T-helper 9 cell (primary cell): ENCODE measurements at places on chromosomes 5 and 9.

DNA sequence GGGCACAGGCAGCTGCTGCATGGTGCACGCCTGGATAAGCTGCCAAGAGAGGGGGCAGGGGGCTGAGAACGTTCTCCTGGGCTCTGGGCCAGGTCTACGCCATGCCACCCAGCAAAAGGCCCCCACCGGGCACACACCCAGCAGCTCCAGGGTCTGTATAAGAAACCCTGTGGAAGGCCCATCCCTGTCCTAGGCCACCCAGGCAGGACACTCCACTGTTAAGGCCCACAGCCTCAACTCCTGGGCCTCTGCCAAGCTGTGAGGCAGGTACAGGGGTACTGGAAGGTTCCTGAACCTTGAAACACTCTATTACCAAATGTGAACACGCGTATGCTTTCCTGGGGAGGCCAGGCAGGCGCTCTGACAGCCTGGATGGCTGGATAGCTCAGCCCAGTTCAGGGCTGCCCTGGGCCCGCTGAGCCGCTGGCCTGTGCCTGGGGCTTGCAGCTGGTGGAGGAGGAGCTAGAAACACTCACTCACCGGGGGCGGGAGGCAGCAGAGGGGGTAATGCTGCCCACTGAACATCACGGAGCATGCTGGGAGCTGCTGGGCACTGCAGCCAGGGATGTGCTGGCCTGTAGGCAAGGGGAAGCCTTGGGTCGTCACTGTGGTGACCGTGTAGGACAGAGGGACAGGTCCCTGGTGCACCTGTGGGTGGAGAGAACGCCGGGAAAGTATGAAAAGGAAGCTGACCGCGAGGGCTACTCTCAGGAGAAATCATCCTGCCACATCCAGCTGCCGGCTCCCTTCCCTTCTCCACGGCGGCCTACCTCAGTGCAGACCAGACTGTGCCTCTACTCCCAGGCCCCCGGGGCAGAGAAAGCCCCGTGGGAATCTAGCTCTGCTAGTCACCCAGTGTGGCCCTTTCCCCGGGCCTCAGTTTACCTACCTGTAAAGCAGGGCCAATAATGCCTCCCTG lies 6.0 kb downstream of the RNF44 start:
- DNase-seq = no peak

DNA sequence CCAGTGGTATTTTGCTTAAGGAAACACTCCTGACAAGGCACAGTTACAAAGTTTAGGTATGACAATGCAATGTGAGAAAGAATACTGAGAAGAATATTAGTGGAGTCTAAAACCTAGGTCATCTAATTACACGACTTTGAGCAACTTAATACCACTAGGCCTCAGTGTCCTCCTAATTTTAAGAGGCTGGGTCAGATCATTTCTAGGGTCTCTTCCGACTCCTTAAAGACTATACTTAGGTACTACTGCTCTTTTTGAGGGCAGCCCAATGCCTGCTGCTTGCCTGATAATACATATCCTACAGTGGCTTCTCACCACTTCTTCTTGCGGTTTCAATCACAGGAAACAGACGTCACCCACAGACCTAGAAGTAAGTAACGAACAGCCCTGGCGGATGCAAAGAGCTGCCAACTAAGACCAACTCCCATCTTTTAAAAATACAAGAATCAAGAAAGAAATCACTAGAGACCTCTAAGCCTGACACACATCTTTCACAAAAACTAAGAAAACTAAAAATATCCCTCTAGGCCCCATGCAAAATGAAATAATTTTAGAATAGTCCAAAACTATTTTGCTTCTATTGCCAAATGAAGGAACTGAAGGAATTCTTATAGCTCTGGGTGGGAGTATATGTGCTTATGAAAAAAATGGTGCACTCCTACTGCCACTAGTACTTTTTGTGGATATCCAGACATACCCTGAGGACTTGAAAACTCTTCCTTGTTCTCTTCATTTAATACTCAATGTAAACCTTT lies 13.1 kb downstream of the DIAPH1 start:
- DNase-seq = peak; percentile 59

- DNase-seq = no peak
Measured at GRCh38 chr9:121886759-121887485, 206.2 kb downstream of the TTLL11 start.

DNA sequence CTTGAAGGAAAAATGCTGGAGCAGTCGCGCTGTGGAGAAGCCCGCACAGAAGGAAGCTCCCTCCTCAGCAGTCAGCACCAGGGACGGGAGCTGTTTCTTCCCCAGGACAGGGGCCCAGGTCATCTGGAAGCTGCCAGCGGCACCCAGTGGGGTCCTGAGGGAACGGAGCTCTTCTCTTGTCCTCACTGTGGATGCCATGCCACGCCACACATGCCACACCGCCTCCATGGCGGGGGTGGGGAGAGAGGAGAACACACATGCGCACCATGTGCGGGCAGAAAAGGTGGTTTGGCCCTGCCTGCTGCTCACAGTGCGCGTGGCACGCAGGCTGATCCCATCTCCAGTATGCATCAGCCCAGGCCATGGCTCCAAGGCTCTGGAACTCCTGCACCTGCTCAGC lies 41.7 kb upstream of the ZNF354B start:
- no peak for DNase-seq

DNA sequence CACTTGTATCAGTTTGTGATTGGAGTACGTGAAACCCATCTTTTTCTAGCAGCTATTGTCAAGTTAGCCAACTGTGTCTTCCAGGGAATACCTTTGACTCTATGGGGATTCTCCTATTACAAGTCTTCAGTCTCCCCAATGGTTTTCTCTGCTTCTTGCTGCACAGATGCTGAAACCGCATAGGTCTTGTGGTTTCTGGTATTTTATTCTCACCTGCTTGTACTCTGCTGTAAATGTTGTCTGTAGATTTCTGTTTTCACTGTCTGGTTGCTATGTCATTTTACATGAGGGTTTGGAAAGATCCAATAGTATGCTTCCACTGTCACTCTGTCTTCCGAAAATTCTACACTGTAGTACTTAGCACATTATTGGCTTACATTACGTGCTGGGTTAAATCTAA lies 1196.9 kb upstream of the C9orf72 start:
- DNase-seq = no peak

DNA sequence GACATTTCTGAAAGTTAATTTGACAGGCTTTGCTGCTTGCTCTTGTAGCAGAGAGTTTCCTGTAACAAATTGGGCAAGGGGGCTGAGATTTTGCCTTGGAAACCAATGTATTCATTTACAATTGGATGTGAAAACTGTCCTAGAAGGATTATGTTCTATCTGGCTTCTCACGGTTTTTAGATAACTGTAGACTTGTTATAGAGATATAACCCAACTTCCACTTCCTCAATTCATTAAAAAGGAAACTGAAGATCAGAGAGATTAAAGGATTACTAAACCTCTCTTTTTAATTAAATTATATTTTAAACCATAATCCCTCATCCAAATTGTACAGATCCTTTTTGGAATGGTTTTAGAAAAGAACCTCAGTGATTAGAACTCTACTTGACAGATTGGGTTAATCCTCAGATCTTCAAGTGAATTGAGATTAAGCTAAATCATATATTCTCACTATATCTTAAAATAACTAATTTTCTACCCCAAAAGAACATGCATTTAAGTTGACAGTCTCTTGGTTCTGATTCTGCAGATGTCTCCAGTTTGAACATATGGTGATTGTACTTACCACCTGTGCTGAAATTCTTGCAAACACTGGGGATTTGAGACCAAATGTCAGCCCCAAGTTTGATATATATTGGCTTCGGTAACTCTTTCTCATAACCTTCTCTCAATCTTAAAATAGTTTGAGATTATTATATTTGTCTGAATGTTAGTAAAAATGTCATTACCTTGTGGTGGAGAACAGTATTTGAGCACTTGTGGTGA lies 130.1 kb upstream of the C9orf72 start:
- no peak for DNase-seq

- no peak for DNase-seq
Measured at GRCh38 chr5:11415751-11416150, 488.5 kb downstream of the CTNND2 start.

- DNase-seq = no peak
Measured at GRCh38 chr5:72286798-72287197, 33.2 kb downstream of the MRPS27 start.

DNA sequence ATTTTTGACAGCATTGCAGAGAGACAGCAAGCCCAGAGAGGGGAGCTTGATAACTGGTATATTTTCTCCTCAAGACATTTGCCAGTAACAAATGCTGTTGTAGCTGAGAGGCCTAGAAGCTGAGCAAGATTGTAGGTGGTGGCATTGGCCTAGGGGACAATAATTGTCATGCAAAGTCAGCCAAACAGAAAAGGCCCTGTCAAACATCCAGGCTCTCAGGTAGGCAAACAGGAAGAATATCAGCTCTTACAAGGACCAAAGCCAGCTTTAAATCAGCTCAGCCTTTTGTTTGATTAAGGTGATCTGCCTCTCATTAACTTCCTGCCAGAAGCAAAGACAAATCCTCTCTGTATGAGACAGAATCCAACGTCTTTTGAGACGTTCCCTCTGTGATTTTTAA lies 29.7 kb upstream of the BARX1 start:
- no peak for DNase-seq

DNA sequence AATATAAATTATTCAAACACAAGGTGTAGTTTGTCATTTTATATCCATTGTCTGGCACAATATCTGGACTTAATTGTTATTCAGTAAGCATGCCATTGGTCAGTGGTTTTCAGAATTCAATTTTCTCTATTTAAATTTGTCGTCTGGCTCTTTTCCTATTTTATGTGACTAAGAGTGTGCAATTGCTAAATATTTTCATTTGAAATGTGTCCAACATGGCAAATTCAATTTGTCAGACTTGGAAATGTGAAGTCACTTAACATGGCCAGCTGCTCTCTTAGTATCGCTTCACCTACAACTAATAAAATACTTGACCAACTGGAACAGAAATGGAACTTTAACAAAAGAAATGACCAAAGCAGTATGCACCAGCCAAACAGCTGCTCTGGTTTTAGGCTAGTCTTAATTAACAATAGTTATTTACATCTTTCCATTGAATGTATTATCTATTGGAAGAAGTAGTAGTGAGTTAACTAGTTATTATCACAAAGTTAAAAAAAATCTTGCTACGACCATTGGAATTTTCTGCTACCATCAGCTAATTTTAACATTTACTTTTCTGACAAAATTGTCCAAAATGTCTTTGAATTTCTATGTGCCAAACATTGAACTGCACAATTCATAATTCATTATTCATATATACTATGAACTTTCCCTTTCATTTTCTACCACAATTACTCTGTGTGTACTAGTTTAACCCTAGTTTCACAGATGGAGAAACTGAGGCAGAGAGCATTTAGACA lies 720.7 kb upstream of the FAM174A start:
- no peak for DNase-seq

- DNase-seq = no peak
Measured at GRCh38 chr5:53649352-53649751, 88.9 kb downstream of the NDUFS4 start.

- DNase-seq = no peak
Measured at GRCh38 chr5:179805529-179806249, 977 bp downstream of the MGAT4B start.

- no peak for DNase-seq
Measured at GRCh38 chr5:34410411-34411139, 245.6 kb upstream of the RAI14 start.

DNA sequence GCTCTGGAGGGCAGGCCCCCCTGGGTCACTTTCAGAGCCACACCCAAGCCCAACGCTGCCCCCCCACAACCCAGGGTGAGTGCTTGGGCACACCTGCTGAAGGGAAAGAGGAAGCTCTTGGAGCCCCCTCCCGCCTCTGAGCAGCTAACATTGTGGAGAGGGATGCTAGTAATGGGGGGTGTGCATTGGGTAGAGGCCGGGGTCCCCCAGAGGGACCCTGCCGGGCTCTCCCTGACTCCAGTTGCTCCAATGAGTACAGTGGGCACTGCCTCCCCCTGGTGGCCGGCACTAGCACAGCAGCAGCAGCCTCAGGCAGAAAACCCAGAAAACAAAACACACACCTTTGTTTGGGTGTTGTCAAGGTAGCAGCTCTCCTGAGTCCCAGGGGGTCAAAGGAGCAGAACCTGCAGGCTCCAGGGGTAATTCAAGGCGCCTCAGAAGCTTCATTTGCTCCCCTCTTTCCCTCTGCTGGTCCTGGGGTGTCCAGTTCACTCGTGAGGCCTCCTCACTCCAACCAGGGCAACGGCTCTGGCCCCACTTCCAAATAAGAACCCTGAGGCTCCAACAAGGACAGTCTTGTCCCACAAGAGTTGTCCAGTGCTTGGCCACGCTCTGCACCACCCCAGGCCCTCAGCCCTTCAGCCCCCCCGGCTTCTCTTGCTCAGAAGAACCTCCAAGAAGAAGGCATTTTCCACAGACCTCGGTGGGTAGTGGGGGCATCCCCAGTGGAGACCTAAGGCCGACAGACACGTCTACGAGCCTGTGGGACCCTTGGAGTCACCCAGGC lies 16.1 kb downstream of the GBGT1 start:
- peak; percentile 86 for DNase-seq

- DNase-seq = no peak
Measured at GRCh38 chr9:79764374-79764773, 192.6 kb downstream of the TLE4 start.

DNA sequence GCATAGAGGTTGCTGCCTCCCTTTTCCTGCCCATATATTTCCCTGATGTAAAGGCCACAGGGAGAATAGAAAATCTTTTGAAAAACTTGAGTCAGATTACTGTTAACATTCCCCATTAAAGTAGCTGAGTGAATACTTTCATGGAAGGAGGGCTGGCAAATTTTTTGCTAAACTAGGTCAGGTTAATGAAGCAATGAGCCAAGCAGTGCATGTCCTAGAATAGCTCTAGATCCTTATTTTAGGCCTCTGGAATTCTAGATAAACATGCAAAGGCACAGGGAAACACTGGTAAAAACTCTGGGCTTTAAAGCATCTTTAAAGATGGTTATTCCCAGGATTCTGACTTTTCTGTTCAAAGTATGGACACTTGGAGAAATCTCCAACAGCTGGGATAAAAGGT lies 27.9 kb downstream of the TTC1 start:
- DNase-seq = no peak

- no peak for DNase-seq
Measured at GRCh38 chr9:126986506-126986951, 71.9 kb downstream of the RALGPS1 start.

DNA sequence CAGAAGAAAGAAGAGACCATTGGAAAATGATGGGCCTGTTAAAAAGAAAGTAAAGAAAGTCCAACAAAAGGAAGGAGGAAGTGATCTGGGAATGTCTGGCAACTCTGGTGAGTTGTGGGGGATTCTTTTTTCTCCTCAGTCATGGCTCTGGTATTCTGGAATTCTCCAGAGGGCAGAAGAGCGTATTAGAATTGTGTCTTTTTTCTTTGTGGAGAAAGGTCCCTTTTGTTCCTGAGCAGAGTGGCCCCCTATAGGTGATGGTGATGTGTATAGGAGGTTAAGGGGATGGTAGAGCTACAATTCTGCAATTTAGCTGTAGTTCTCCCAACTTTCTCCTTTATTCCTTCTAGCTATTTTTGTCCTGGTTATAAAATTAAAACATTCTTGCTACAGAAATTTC lies 1.6 kb upstream of the DHFR start:
- no peak for DNase-seq
